NCI-H1092 treated with DMSO at 0.1 percent for 48 hours (cell line): ENCODE measurements at places on chromosomes 4 and X.

DNA sequence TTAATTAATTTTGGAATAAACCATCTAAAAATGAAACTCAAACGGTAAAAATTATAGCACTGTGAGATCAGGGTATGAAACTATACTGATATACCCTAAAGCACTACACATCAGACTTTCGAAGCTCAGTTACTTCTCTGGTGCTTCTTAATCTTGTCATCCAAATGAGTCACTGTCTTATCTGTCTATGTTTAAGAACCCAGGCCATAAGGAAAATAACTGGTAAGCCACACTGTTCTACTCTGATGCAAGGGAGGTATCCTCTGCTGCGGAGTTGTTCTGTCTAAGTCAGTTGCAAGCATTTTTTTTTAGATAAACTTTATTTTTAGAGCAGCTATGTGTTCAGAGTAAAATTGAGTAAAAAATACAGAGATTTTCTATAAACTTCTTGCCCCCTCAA, 830.8 kb upstream of the POU3F4 start:
- no peak for DNase-seq

DNA sequence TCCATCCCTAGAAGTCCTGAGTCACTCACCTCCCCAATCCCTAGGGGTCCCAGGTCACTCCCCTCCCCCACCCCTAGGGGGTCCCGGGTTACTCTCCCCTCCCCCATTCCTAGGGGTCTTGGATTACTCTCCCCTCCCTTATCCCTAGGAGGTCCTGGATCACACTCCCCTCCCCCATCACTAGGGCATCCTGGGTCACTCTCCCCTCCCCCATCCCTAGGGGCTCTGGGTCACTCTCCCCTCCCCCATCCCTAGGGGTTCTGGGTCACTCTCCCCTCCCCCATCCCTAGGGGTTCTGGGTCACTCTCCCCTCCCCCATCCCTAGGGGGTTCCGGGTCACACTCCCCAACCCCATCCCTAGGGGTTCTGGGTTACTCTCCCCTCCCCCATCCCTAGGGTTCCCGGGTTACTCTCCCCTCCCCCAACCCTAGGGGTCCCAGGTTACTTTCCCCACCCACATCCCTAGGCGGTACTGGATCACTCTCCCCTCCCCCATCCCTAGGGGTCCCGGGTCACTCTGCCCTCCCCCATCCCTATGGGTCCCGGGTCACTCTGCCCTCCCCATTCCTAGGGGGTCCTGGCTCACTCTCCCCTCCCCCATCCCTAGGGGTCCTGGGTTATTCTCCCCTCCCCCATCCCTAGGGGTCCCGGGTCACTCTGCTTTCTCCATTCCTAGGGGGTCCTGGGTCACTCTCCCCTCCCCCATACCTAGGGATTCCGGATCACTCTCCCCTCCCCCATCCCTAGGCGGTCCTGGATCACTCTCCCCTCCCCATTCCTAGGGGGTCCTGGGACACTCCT, 2.1 kb downstream of the ASMTL start:
- no peak for DNase-seq

DNA sequence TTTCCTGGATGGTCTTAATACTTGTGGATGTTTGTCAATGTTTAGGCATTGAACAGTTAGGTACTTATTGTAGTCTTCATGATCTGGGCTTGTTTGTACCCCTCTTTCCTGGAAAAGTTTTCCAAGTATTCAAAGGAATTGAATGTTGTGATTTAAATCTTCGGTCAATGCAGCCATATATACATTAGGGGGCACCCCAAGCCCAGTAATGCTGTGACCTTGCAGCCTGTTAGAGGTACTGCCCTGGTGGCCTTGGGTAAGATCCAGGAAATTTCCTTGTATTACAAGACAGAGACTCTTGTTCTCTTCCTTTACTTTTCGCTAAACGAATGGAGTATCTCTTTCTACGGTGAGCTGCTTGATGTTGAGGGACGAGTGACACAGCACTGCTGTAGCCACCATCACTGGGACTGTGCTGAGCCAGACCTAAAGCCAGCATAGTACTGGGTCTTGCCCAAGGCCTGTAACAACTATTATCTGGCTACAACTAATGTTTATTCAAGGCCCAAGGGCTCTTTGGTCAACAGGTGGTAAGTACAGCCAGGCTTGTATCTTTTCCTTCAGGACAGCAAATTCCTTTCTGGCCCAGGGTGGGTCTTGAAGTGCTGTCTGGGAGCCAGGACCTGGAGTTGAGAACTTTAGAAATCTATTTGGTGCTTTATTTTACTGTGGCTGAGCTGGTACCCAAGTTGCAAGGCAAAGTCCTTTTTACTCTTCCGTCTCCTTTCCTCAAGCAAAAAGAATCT, 118.3 kb upstream of the ATOH1 start:
- no peak for DNase-seq

GRCh38 chrX:21056622-21057021, 317.6 kb upstream of the CNKSR2 start:
- no peak for DNase-seq

GRCh38 chr4:149531861-149532260, 283.8 kb downstream of the IQCM start:
- DNase-seq: no peak

GRCh38 chrX:32673193-32673592, 538.2 kb downstream of the DMD start:
- DNase-seq: no peak

GRCh38 chrX:20197641-20198210, 56.1 kb upstream of the EIF1AX start:
- DNase-seq: no peak

DNA sequence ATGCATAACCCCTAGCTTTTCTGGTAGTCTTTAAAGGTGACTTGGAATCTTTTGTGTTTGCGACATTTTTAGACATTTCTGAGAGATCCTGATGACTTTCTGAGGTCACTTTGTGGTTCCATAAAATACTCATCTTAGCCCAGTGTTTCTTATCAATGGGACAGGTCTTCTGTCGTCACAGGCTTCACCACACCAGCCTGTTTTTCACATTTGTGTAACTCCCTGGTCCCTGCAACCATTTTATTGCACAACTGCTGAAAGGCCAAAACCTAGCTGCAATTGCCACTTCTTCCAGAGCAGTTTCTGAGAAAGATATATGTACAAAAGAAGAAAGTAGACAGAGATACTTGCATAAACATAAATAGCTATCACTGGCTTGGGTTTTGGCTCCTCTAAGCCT, 120.9 kb downstream of the IL15 start:
- no peak for DNase-seq
